NCI-H510A (cell line): ENCODE measurements at places on chromosomes 5 and 9.

DNA sequence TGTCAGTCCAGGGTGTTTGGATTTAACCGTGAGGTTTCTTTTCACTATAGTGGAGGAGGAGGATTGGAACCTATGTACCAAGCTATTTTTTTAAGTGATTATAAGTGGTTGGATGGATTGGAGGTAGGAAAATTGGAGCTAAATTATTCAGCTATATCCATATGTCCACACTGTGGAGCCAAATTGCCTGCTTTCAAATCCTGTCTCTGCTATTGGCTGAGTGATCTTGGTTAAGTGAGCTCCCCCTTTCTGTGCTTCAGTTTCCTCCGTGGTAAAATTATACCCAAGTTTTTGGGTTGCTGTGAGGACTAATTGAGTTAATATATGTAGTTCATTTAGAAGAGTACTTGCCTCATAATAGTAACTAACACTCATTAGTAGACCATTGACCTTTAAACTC is 2.5 kb downstream of the CENPP start:
- DNase-seq = no peak

DNA sequence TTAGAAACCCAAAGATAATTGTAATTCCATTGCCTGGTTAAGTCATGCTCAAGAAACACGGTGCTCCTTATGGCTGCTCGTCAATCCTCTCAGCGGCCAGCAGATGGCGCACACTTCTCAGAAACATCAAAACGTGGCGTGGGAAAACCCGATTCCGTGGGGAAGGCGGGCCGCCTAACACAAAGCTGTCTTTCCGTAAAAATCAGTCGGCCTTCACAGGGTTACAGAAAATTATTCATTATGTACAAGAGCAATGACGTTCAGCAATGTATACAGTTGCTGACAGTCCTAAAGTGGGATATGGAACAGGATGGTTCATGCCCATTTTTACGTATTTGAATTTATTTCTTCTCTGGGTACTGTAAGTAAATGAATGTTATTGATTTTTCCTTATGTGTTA is 83.5 kb downstream of the PDE4D start:
- DNase-seq = no peak

- no peak for DNase-seq
Measured at GRCh38 chr9:127873886-127874285, 3.6 kb downstream of the AK1 start.

- DNase-seq = no peak
Measured at GRCh38 chr5:102625468-102625867, 126.7 kb upstream of the SLCO6A1 start.

GRCh38 chr5:7330256-7330655 is 65.7 kb upstream of the ADCY2 start:
- DNase-seq = no peak

- no peak for DNase-seq
Measured at GRCh38 chr5:103800741-103801495, 238.3 kb upstream of the NUDT12 start.

- no peak for DNase-seq
Measured at GRCh38 chr9:88320748-88321415, 67.4 kb upstream of the SPIN1 start.

DNA sequence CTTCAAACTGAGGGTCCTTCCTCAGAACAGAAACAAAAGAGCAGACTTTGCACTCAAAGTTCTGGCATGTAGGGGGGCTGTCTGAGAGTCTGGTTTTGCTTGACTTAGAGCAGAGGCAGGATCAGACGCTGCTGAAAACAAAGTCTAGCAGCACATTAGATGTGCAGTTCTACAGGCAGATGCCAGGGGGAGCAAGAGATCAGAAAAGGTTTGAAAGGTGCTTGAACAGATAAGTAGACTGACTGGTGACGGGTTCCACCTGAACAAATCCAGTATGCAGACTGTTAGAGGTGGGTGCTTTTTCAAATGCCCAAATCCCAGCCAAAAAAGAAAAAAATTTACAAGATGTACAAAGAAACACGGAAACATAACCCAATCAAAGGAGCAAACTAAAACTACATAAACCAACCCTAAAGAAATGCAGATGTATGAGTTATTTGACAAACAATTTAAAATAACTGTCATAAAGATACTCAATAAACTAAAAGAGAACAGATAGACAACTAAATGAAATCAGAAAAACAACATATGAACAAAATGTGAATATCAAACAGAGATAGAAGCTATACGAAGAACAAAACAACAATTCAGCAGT is 194.7 kb upstream of the FREM1 start:
- DNase-seq = no peak

- no peak for DNase-seq
Measured at GRCh38 chr5:61098251-61098995, 63.8 kb downstream of the SMIM15 start.

GRCh38 chr5:149605998-149606724 is 24.9 kb downstream of the ARHGEF37 start:
- DNase-seq = no peak

DNA sequence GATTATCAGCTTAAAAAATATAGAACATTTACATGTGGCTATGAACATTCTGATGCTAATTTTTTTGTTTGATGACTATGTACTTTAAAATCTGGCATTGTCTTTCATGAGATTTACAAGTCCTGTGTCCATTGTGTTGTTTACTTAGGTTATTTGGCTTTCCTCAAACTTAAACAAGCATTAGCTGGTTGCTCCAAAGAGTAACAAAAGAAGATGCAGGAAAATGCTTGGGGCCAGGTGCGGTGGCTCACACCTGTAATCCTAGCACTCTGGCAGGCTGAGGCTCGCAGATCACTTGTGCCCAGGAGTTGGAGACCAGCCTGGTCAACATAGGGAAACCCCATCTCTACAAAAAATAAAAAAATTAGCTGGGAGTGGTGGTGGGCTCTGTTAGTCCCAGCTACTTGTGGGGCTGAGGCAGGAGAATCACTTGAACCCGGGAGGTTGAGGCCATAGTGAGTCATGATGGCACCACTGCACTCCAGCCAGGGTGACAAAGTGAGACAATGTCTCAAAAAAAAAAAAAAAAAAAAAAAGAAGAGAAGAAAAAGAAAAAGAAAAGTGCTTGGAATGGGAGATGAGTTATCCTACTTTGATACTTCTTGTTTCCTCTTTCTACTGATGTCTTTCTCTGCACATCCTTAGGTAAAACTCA is 39.7 kb downstream of the PAM start:
- DNase-seq = peak; percentile 26

GRCh38 chr5:6754766-6755165 is 41.5 kb downstream of the TENT4A start:
- no peak for DNase-seq

- no peak for DNase-seq
Measured at GRCh38 chr5:148860599-148860998, 34.2 kb downstream of the ADRB2 start.

- DNase-seq = no peak
Measured at GRCh38 chr9:18805386-18805785, 227.6 kb downstream of the SAXO1 start.

- no peak for DNase-seq
Measured at GRCh38 chr5:167143716-167144115, 1147.7 kb upstream of the WWC1 start.

- no peak for DNase-seq
Measured at GRCh38 chr5:79800979-79801827, 111.6 kb downstream of the CMYA5 start.

GRCh38 chr9:112863214-112863613 is 27.5 kb downstream of the SLC46A2 start:
- DNase-seq = no peak

DNA sequence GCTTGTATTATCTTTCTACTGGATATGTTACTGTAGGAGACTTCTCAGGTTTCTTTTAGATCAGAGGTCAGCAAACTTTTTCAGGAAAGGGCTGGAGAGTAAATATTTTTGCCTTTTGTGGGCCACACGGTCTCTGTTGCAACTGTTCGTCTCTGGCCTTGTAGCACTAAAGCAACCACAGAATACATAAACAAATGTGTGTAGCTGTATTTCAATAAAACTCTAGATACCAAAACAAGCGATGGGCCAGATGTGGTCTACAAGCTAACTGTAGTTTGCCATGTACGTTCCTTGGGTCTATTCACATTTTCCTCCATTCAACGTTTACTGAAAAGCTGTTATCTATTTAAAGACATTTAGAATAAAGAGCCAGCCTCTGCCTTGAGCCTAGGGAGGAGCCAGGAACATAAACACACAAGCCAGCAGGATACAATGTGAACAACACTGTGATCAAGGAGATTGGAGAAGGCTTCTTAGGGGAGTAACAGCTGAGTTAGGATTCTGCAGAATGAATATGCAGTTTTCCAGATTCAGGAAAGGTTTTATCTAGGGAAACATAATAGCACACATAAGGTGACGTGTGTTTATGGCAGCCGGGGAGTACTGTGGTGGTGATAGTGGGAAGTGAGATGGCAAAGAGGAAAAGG is 33.0 kb upstream of the HOMER1 start:
- no peak for DNase-seq

DNA sequence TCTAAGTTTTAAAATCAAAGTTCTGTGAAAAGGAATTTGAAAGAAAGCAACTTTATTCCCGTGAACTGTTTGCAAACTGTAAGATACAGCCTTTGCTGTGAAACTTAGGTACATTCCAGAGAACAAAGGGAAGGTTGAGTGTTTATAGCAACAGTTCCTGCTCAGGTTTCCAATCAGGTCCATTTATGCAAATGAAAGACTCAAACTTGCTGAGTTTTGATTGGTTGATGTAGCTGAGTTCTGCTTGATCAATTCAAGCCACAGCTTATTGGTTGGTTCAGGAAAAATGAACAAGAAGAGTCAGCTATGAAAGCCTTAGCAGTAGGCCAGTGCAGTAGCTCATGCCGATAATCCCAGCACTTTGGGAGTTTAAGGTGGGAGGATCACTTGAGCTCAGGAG is 37.9 kb downstream of the SLC27A6 start:
- no peak for DNase-seq

DNA sequence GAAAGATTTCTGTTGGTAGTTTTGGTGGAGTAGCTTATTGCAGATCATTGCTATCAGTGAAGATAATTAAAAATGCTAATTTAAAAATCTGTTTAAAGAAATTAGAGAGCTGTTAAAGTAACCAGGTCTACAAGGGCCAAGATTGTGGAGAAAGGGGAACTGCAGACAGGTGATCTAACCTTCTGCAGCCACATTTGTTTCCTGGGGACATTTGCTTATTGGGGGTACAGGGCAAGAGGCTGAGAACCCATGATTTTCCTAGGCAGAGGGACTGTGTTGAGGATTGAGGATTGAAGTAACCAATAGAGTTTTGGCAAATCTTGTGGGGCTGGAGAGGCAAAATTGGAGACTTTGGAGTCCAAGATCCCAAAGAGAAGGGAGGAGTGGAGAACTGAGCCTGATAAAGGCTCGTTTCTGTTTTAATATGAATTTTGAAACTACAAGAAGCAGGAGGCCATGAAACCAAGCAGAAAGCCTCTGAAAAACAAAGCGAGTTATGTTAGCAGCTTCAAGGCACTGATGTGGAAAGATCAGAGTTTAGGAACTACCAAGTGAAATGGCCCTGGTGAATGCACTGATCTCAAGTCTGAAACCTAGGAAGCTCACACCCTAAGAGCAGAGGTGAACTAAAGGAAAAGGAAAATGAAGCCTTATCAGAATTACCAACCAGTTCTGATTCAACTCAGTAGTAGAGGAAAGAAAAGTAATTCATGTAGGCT is 219.8 kb upstream of the C9orf72 start:
- no peak for DNase-seq

DNA sequence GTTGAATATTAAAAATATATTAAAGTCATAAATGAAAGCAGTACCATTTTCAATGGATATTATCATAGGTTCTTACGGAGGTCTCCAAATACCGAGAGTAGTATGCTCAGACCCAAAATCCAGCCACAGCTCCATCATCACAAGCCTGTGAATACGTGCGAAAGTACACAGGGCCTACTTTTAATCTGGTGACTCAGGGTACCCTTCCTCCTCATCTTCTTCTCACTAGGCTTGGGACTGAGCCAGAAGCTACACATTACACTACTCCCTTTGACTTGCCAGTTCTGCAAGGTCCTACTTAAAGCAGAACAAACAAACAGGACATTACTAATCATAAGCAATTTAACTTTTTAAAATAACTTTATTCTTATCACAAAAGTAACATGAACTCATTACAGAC is 7.6 kb upstream of the RIC1 start:
- no peak for DNase-seq

GRCh38 chr9:2657427-2657826 is 35.8 kb downstream of the VLDLR start:
- DNase-seq = no peak

DNA sequence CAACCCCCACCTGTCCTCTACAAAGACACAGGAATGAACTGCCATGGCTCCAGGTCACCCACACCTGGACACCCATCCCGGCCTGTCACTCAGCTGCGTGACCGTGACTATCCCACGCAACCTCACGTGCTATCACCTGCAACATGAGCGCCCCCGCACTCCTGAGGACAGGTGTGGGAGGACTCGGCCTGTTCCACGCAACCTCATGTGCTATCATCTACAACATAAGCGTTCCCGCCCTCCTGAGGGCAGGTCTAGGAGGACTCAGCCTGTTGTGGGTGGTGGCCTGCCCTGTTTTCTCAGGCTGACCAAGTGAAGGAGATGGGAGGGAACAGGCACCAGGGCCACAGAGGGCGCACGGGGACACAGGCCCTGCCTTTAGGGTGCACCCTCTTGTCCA is 4.1 kb downstream of the QSOX2 start:
- no peak for DNase-seq

DNA sequence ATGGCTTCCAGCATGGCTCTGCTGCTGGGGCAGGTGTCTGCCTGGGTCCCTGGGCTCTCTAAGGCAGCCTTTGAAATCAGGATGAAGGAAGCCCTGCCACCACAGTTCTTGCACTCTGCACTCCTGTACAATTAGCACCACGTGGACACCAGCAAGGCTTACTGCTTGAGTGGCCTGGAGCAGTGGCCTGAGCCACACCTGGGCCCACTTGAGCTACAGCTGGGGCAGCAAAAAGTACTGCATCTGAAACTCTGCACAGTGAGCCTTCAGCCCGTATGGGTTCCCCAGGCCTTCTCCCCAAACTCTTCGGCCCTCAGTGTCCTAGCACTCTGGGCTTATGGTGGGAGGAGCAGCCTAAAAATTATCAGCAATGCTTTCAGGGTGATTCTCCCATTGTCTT is 8.0 kb upstream of the INIP start:
- DNase-seq = no peak

DNA sequence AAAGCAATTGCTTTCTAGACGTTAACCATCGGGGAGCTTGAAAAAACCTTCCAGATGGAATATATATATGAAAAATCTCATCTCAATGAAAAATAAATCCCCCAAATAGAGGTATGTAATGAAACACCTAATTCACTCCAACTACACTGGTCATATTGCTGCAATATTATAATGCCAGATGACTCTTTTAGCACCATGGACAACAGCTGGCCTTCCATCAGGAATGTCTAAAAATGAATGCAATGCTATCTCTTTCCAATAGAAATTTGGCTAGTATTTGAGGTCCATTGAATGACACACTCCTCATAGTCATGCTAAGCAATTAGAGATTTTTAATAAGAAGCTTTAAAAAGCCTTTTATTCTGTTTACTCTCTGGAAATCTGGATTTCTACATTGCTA is 340.2 kb upstream of the BRINP1 start:
- no peak for DNase-seq

DNA sequence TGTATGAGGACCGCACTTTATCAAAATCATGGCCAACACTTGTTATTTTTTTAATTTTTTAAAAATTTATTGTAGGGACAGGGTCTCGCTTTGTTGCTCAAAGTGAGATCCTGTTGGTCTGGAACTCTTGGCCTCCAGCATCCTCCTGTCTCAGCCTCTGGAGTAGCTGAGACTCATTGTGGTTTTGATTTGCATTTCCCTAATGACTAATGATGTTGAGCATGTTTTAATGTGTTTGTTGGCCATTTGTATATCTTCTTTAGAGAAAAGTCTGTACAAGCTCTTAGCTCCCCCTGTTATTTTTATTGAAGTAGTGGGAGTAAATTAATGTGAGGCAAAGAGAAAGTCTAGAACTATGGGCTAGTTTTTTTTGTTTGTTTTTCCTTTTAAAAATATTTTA is 1.6 kb upstream of the RPS6 start:
- DNase-seq = no peak
